ENCODE measurements at places on chromosomes 5 and 9.

DNA sequence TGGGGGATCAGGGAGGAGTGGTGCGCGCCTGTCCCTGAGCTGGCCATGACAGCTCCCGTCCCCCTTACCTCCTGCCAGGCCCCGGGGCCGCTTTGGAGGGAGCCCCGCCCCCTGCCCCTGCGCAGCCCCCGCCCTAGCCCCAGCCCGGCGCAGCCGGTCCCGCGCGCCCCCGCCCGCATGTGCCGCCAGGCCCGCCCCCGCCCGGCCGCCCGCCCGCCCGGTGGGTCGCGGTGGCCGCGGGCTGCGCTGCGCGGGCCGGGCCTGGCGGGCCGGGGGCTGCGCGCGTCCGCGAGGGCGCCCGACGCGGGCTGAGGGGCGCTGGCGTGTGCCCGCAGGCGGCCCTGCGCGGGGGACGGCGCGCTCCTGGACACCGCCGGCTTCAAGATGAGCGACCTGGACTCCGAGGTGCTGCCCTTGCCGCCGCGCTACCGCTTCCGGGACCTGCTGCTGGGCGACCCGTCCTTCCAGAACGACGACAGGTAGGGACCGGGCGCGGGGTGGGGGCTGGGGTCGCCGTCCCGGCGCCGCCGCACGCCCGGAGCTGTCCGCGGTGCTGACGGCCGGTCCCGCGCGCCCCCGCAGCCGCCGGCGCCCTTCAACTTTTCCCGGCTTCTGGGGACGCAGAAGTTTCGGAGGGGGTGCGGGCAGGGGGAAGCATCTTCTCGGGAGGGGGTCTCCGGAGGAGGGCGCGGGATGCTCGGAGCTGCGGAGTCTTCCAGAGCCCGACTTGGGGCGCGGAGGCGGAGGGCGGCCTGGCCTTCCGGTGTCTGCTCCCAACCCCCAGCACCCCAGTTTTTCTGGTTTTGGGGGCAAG, 12.5 kb downstream of the KCNT1 start:
- no peak for DNase-seq

DNA sequence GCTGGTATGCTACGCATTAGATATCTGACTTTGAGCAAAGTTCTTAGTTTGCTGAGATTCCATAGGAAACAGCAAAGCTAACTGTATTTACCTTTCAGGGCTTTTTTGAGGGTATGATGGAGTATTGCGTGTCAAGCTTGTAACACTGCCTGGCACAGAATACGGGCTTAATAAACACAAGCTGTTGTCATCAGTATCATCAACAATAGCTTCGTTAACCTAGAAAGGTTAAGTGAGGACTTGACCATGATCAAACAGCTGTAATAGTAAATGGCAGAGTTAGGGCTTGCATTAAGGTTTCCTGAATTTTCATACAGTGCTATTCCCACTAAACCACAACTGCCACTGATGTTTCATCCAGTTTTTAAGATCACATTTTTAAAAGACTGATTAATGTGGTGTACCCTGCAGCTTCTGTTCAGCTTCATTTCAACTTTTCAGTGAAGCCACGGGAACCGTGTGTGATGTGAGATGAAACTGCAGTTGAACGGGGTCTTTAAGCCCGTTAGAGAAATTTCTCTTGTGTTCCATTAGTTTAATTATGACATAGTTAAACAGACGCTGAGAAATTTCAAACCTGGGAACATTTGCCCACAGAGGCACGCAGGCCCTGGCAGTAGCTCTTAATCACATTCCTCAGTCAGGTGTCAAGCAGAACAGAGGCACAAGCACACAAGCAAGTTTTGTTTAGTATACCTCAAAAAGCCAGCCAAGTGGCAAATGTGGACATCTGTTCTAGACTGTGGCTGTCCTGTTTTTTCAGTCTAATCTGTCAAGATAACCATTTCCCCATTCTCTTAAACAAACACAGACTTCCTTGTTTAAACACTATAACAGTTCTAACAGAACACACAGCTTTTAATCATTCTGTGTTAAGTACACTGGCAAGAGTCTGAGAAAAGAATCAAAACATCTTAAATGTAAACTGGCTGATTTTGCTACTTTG, 147.1 kb downstream of the ZNF608 start:
- no peak for DNase-seq

DNA sequence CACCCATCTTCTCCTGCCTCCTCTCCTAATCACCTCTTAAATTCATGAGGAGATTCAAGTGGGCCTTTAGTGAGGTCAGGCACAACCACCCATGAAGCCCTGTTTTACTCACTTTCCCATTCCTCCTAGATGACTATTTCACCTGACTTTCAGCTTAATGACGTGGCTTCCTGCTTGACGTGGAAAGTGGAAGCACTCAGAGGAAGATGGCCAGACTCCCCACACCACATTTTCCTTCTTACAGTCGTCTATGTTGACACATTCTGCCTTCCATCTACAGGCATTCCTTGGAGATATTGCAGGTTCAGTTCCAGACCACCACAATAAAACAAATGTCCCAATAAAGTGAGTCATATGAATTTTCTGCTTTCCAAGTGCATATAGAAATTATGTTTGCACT, 146.4 kb upstream of the TAS2R1 start:
- no peak for DNase-seq

- no peak for DNase-seq
These were observed 70.4 kb upstream of the NEK6 start for GRCh38 chr9:124187311-124187710.

- DNase-seq, result no peak
These were observed 205.3 kb upstream of the WWC1 start for GRCh38 chr5:168086104-168086610.

Data from inflammatory macrophage (primary cell).